NCI-H2081 treated with DMSO at 0.1 percent for 48 hours (cell line): ENCODE measurements at places on chromosomes 6 and 20.

DNA sequence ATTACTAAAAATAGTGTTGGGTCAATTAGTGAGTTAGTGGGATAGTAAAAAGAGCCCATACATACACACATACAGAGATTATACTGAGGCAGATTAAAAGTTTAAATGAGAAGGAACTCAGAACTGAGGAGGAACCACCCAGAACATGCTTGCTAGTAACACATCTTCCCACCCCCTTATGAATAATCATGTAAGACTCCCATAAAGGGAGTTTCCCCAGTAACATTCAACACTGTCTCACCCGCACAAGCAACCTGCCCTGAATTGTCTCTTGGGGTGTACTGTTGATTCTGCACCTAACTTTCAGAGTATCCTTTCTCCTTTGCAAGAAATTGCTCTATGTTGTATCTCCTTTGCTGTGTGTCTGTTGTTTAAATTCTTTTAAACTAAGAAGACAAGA lies 11.1 kb upstream of the HLA-DQB2 start:
- no peak for DNase-seq

GRCh38 chr20:22555791-22556564 lies 28.4 kb downstream of the FOXA2 start:
- no peak for DNase-seq

- DNase-seq = no peak
Observed at GRCh38 chr6:2132916-2133315, 112.5 kb downstream of the GMDS start.

GRCh38 chr6:148364056-148364824 lies 21.6 kb downstream of the SASH1 start:
- DNase-seq = no peak

- DNase-seq = no peak
Observed at GRCh38 chr6:81901551-81901966, 149.1 kb upstream of the TENT5A start.

GRCh38 chr6:18214003-18214402 lies 50.3 kb downstream of the DEK start:
- DNase-seq = no peak

DNA sequence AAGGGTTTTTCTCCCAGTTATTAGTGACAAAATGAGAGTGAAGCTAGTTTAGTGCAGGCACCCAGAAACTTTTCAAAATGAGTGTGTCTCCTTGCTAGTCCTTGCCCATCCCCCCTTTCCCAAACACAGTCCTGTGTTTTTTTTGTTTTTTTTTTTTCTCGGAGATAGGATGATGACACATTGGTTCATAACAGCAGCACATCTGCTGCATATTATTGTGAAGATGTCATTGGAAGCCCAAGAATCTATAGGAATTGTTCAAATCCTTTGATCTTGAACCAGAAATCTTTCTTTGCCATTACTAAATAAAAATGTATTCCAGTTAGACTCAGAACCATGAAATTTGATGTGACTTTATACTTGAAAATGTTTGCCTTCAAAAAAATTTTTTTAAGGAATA lies 162.4 kb downstream of the FRK start:
- DNase-seq = no peak

DNA sequence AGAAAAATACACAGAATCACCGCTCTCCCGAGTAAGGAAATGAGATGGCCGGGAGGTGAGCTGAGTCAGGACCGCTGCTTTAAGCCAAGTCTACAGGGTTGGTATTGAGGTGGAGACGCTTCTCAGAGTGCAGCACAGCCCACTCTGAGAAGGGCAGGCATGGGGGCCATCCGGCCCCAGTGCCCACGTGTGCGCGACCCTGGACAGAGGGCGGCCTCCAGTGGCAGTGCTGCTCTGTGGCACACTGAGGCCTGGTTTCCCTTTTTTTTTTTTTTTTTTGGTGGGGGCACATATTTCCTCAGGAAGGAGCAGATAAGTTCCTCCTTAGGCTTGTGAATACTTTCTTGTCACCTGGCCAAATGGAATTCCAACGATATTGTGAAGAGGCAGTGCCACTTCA lies 88.8 kb downstream of the FOXC1 start:
- no peak for DNase-seq

DNA sequence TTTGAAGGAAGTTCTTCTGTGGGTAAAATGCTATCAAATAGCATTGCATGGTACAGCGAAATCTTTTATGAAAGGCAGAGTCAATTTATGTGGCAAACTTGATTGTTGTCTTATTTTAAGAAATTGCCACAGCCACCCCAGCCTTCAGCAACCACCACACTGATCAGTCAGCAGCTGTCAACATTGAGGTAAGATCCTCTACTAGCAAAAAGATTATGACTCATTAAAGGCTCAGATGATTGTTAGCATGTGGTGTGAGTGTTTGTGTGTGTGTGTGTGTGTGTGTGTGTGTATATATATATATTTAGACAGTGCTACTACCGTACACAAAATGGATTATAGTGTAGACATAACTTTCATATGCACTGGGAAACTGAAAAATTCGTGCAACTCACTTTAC lies 27.8 kb downstream of the LRRN4 start:
- no peak for DNase-seq

- no peak for DNase-seq
Observed at GRCh38 chr20:63567136-63567385, 7.0 kb downstream of the HELZ2 start.

- no peak for DNase-seq
Observed at GRCh38 chr6:165961233-165961632, 206.4 kb downstream of the TBXT start.

DNA sequence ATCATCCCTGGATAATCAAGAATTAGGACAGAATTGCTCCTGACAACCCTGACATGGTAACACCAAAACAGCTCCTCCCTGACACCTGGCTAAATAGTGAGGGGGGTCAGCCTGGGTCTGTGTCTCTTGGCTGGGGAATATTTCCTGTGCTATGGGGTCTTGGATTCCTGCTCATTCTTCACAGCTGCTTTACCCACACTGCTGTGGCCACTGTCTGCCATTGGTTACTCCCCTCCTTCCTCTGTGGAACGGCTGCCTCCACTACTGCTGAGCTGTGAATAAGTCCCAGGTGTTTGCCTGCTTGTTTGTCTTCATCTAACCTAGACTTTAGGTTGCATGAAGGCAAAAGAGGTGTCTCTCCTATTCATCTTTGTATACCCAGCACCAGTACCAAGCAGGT lies 33.9 kb upstream of the TXLNB start:
- no peak for DNase-seq

DNA sequence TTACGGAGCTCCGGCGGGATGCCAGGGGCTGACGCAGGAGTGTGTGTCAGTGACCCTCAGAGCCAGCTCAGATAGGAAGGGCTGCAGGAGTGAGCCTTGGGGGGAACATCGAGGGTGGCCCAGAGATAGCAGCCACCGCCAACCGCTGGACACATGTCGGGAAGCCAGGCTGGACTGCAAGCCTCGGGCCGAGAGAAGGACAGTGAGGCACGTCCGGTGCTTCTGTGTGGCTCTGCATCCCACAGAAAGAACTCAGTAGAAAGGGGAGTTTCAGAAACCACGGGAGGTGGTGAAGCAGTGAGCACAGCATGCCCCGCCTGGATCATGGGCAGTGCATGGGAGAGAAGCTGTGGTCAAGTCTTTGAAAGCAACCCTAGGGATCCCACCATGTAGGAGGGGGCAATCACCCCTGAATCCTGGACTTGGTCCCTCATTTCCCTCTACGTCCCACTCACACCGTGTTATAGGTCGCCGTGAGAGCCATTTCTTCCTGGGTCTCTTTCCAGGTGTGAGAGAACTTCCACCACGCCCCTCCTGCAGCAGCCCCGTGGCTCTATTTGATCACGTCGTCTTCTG lies 383.7 kb upstream of the CDH4 start:
- DNase-seq = no peak

GRCh38 chr6:74534465-74535211 lies 671.2 kb downstream of the COL12A1 start:
- no peak for DNase-seq

DNA sequence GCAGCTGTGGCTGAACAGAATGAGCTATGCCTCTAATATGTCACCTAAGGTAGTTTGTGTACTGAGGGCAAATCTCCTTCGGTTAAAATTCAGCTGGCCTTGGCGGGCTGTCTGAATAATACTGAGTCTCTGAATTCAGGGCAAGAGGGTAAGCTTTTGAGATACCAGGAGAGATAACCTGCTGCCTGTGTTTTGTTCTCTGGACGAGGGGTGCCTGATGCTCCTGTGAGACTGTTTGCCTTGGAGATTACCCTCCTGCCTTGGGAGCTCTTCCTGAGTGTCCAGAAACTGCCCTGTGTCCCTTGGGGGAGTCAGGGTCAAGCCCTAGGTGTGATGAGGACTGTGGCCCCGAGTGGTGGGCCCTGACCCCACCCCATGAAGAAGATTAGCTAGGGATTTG lies 282.9 kb downstream of the KIF16B start:
- DNase-seq = no peak

DNA sequence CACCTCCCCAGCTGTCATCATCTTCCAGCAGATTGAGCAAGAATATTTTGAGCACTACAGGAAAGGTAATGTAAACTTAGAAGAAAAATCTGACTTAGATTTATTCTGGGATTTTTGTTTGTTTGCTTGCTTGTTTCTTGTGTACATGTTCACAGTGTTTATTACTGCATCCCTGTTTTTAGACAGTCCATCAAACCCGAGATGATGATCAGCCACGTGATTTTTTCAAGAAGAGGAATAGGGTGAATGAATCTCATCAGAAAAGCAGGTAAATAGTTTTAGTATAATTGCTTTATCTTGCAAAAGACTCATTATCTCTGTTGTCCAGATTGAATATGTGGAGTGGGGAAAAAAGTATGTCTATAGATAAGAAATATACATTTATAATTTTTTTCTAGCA lies 2.1 kb downstream of the FAM217B start:
- no peak for DNase-seq

DNA sequence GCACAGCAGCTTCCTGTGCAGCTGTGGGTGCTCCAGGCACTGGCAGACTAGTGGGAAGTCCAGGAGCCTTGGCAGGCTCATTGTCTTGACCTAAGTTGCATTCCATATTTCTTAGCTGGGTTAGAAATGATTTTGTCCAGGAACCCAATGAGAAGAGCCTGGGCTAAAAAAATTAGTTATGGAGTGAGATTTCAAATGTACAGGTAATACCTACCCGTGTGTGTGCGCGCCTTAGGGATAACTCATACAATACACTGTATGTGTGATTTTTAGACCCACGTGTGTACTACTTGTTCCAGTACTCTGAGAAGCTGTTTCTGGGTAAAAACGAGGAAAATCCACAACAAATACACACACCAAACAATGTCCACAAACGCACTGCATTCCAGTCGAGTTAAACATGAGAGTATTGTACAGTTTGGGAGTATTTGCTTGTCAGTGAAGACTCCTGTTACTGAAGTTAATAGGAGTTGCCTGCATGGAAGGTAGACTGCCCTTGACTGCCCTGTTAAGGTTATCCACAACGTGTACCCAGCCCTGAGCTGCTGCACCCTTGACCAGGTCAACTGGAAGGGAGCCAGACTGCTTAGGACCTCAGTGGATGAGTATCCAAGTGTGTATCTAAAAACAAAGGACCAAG lies 1.4 kb downstream of the PAQR8 start:
- DNase-seq = no peak

- no peak for DNase-seq
Observed at GRCh38 chr6:50030777-50031562, 9.2 kb upstream of the DEFB110 start.

DNA sequence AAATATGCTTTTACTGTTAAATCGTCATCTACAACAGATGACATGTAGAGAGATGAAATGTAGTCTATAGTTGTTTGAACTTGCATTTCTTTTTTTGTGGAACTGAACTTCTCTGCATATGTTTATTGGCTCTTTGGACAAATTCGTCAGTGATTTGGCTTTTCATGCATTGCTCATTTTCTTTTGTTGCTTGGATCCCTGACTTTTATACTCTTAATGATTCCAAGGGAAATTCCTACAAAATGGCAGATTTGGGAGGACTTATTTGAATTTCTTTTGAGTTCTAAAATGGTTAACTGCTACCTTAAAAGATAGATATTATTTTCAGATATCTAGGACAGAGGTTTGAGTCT lies 65.4 kb downstream of the UTRN start:
- no peak for DNase-seq

DNA sequence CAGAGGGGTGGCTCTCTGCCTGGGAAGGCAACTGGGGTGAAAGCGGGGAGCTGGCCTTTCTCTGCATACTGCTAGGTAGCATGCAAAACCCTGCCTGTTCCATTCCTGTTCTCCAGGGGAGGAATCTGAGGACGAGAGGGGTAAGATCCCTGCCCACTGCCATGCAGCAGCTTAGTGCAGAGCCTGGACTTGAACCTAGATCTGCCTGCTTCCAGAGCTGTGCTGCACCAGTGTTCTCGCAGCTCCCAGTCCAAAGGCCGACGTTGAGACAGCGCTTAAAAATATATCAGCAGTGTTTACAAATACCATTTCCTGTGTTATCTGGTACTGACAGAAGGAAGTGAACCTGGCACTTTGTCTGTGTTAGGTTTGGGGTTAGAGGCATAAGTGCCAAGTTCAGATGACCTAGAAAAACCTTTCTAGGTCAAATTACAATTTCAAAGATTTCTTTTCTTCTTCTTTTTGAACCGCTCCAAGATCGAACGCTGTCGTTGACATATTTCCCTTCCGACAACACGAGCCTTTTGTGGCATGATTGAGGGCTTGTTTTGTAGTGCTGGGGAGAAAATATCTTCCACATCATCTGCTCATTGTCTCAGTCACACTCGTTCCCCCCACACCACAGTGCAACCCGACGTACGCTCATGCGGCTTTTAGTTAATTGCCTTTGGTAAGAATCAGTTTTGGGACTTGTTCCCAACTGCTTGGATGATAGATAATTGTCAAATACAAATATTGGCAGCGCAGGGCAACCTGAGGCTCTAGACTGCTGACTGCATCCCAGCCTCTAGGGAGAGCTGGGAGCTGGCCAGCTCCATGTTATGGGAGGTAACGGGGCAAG lies 44.6 kb downstream of the TOX2 start:
- DNase-seq = no peak

DNA sequence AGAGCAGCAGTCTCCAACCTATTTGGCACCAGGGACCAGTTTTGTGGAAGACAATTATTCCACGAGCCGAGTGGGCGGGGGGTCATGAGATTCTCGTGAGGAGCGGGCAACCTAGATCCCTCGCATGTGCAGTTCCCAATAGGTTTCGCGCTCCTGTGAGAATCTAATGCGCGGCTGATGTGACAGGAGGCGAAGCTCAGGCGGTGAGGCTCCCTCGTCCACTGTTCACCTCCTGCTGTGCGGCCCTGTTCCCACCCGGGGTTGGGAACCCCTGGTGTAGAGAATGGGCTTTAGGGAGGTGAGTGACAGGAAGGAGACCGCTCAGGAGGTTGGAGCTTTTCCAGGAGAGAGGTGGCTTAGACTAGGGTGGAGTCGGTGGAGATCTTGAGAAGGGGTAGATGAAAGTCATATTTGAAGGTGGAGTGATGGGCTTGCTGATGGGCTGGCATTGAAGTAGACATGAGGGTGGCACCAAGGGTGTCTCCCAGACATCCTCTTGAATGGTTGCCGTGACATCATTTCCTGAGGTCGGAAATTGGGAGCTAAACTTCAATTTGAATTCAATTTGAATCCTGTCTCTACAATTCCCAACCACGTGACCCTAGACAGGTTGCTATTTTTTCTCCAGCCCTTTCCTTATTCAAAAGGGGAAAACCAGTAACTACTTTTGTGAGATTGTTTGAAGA lies 1.5 kb upstream of the RAD21L1 start:
- DNase-seq = no peak

GRCh38 chr6:144284783-144285547 lies at the start of gene UTRN:
UTRN (plus strand) TSS chr6:144285335; CDS start chr6:144291829, 6,494 bp downstream.
- DNase-seq = no peak
